Myometrial cell (primary cell): ENCODE measurements at places on chromosomes 5 and 9. TPM values are rescaled to one million over a fixed set of nuclear protein-coding genes. Genes with fewer than 3 reads are reported as not detected.

Gene PLAC8L1
- not detected in 2 replicates for total RNA-seq

Gene KIF4B
- total RNA-seq = under 0.01 TPM in 1 of 2 replicates, not detected in the other

Gene BTNL8
- total RNA-seq = not detected in 2 replicates

Gene RBM27
- total RNA-seq = 13.3 and 15.4 TPM in 2 replicates

Gene ANKRD55
- total RNA-seq = not detected in 2 replicates

Gene GRM6
- total RNA-seq = not detected in 2 replicates

Gene PKN3
- 3.7 and 4.6 TPM in 2 replicates for total RNA-seq

Gene RLN1
- not detected in 2 replicates for total RNA-seq

Gene PRELID2
- 7.4 and 12.7 TPM in 2 replicates for total RNA-seq

Gene CER1
- not detected in 2 replicates for total RNA-seq

Gene LCN6
- not detected in 2 replicates for total RNA-seq

Gene NTNG2
- total RNA-seq = under 0.01 and 0.58 TPM in 2 replicates

Gene IL5
- not detected in 2 replicates for total RNA-seq

Gene WNT8A
- total RNA-seq = not detected in 2 replicates

Gene OBP2B
- not detected in 2 replicates for total RNA-seq

Gene MARCOL
- total RNA-seq = not detected in 2 replicates

Gene B4GALT7
- 60.8 and 61.0 TPM in 2 replicates for total RNA-seq

Gene PHF24
- total RNA-seq = not detected in 2 replicates

Gene TAS2R1
- not detected in 2 replicates for total RNA-seq

Gene RXRA
- total RNA-seq = 17.7 and 20.8 TPM in 2 replicates

Gene IFNB1
- not detected in 2 replicates for total RNA-seq

Gene FSTL4
- not detected in 2 replicates for total RNA-seq

Gene DNAJC18
- total RNA-seq = 3.5 and 11.7 TPM in 2 replicates
